ENCODE measurements at places on chromosomes 16 and 17. TPM values are rescaled to one million over a fixed set of nuclear protein-coding genes. Genes with fewer than 3 reads are reported as not detected.

Gene MPO
- not detected for polyA plus RNA-seq

Gene TBC1D26
- polyA plus RNA-seq = not detected

Gene TNFRSF17
- polyA plus RNA-seq = not detected

Gene CHST6
- polyA plus RNA-seq = not detected

Gene MYH13
- polyA plus RNA-seq = not detected

Gene WFIKKN2
- polyA plus RNA-seq = not detected

Gene CDK5R1
- 2.3 TPM for polyA plus RNA-seq

Gene KRTAP9-2
- polyA plus RNA-seq = not detected

Gene ZMYND15
- polyA plus RNA-seq = not detected

Gene CHAD
- not detected for polyA plus RNA-seq

Gene SLFN13
- polyA plus RNA-seq = 11.8 TPM

GRCh38 chr16:86625029-86625428, 46.7 kb downstream of the FOXL1 start:
- DNase-seq = no peak

GRCh38 chr16:59154295-59154694, 420.2 kb upstream of the GOT2 start:
- no peak for DNase-seq

DNA sequence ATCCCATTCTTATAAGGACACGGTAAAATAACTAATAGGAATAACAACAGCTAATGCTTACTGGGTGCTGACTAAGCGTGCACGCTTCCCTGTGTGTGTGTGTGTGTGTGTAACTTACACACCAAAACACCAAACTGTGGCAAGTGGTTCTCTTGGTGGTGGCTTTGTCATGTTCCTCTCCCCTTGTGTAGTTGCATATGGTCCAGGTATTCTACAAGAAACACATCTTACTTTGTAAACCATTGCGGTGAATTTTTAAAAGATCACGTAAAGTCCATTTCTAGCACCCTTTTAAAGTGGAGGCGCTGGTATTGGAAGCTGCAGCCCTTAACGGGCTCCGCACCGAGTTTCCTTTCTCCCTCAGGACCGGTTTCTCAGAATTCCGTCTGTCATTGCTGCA, 221.0 kb upstream of the FOXF1 start:
- no peak for DNase-seq

- DNase-seq = no peak
These were observed 36.1 kb downstream of the HIC1 start for GRCh38 chr17:2090804-2091534.

GRCh38 chr16:27718201-27719105, 168.5 kb downstream of the KATNIP start:
- no peak for DNase-seq

- DNase-seq = no peak
These were observed 74.0 kb upstream of the HLF start for GRCh38 chr17:55190748-55191147.

GRCh38 chr16:69064764-69065313, 40.6 kb upstream of the HAS3 start:
- DNase-seq = no peak

- no peak for DNase-seq
These were observed 188.2 kb upstream of the HSBP1 start for GRCh38 chr16:83619381-83620150.

DNA sequence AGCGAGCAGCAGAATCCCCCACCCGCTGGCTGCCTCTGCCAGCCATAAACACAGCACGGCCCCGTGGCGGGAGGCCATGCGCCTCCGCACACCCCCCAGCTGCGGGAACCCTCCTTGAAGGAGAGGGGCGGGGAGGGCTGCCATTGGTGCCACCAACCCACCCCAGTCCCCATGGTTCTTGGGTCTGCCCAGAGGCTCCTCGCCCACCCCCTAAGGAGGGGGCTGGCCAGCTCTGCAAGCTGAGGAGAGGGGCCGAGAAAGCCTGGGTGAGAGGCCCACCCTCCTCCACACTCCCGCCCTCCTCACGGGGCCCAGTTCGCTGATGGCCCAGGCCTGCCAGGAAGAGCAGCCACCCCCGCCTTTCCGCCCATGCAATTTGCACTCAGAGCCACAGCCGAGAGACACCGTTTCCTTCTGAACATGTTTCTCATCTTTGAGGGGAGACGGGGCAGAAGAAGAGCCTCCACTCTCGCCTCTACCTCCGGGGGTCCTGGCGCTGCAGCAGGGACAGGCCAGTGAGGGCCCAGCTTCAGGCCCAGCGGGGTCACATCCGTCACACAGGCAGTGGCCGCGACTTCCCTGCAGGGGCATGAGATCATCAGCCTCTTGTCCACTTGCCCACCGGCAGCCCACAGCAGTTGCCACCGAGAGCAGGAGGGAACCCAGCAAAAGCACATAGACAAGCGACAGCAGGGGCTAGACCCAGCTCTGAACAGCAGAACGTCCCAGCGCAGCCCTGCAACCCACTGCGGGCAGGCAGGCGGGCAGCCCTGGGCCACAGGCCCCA, 23.0 kb downstream of the KATNB1 start:
- DNase-seq = peak; percentile 33

DNA sequence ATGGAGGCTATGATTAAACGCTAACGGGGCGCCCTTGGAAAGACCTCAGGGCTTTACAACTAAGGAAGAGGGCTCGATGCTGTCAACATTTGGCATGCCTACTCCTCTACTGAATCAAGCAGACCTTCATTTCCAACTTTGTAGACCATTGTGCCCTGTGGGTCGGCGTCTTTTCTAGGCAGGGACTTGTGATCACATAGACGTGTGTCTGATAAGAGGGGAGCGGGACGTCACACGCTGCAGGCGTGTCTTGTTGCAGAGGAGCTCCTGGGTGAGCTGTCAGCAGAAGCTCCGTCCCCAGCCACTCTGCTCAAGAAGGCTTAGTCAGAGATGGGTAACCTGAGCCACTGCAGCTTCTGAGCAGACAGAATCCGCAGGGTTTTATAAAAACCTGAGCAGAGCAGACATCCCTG, 2.8 kb downstream of the MAPK8IP3 start:
- no peak for DNase-seq

DNA sequence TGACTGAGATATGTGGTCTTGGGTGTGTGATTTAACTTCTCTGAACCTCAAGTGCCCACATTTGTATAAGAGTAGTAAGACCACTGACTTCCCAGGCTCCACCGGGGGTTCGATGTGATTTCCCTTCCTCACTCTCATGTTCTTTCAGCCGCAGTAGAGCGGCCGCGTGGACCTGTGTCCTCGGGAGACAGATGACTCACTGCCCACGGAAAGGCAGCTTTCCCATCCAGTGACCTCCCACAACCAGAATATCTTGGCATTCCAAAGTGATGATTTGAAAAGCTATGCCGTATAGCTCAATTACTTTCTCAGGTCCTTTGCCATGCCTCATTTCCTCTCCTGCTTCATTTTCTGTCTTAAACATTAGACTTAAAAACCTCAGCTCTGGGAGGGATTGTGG, 73.6 kb downstream of the IL21R start:
- no peak for DNase-seq

DNA sequence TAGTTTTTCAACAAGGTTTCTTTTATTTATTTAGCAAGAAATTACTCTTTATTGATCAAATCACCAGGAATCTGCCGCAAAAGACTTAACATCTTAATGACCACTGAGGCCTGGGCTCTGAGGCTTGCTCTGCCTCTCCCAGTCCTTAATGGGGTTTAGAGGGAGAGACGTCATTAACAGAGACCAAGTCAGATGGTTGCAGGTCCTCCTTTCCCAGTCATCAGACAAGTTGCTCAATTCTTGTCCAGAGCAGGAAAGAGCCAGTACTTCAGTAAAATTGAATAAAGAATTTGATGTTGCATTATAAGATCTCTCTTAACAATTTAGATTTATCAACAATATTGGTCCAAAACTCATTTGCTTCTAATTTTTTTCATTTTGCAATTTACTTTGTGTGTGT, 2.0 kb downstream of the SEPHS2 start:
- DNase-seq = no peak

GRCh38 chr16:66245072-66245471, 121.4 kb upstream of the CDH5 start:
- DNase-seq = no peak

DNA sequence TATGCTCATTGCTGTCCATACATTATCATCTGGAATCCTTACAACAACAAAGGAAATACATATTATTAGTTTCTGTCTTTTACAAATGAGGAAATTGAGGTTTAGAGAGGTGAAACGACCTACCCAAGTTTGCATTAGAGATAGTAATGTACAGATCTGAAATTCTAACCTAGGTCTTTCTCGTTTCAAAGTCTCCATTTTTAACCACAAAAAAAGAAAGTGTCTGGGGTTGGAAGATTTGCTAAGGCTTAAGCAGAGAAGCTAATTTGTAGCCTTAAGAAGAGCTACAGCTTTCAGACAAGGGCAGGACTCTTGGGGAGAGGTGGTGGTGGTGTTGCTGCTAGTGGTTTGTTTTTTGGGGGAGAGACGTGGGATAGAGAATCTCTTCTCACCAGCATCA, 19.2 kb downstream of the CIITA start:
- DNase-seq = no peak

- peak; percentile 12 for DNase-seq
These were observed 1.1 kb downstream of the ACSF2 start for GRCh38 chr17:50426814-50427787.

- DNase-seq = no peak
These were observed 58.5 kb downstream of the OR1D5 start for GRCh38 chr17:3004925-3005324.

- DNase-seq = peak; percentile 89
These were observed at the start of gene GAS7 for GRCh38 chr17:10198509-10199249. GAS7 (minus strand) TSS chr17:10198606.

- DNase-seq = no peak
These were observed 97.5 kb downstream of the OR1D5 start for GRCh38 chr17:2965621-2966595.

- no peak for DNase-seq
These were observed 111.6 kb downstream of the DYNLRB2 start for GRCh38 chr16:80652441-80652840.

DNA sequence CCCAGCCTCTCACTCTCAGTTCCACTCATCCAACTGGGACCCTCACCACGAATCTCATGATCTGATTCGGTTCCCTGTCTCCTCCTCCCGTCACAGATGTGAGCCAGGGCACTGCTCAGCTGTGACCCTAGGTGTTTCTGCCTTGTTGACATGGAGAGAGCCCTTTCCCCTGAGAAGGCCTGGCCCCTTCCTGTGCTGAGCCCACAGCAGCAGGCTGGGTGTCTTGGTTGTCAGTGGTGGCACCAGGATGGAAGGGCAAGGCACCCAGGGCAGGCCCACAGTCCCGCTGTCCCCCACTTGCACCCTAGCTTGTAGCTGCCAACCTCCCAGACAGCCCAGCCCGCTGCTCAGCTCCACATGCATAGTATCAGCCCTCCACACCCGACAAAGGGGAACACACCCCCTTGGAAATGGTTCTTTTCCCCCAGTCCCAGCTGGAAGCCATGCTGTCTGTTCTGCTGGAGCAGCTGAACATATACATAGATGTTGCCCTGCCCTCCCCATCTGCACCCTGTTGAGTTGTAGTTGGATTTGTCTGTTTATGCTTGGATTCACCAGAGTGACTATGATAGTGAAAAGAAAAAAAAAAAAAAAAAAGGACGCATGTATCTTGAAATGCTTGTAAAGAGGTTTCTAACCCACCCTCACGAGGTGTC, 26.6 kb downstream of the STH start:
- no peak for DNase-seq

GRCh38 chr16:68490829-68491575, 42.7 kb upstream of the SMPD3 start:
- DNase-seq = no peak

GRCh38 chr17:38349097-38349730, 2.4 kb upstream of the SOCS7 start:
- peak; percentile 69 for DNase-seq

DNA sequence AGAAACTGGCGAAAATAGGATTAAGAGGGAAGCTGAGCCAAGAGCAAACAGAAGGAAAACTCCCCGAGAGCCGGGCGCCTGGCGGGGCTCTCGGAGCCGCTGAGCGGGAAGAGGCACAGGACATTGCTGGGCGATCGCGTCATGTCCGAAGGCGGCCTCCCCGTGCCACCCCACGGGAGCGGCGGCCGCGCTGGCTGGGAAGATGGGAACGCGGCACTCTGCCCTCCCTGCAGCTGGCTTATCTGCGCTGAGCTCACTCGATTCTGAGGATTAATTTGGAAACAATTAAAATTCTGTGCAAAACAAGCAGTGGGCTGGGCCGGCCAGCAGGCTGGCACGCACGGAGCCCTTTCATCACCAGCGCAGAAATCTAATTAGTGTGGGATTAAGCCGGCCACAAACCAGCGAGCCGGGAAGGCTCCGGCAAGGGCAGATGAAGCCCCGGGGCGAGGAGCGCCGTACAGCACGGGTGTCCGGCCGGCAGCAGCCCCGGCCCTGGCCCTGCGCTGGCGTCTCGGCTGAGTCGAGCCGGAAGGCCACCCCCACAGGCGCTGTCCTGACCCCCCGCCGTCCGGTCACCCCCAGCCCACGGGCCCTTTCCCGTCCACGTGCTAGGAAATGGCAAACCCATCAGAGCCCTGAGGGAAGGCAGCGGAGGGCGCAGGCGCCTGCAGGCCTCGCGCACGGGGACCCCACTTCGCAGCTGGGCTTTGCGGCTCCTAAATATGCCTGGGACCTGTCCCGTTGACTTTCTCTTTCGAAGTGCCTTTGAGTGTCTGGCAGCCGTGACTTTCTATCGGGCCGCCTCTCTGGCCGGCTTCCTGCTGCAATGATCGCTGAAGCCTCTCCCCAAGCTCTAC, 37.9 kb downstream of the SOX8 start:
- no peak for DNase-seq

All from immature natural killer cell (primary cell).